ENCODE measurements at places on chromosomes 13 and 19.

- DNase-seq, result no peak
Measured at GRCh38 chr13:25253702-25254101, 33.6 kb downstream of the MTMR6 start.

GRCh38 chr19:30676990-30677679 is 305.0 kb downstream of the ZNF536 start:
- no peak for DNase-seq

- DNase-seq, result no peak
Measured at GRCh38 chr13:24270639-24271141, 38.7 kb upstream of the C1QTNF9 start.

DNA sequence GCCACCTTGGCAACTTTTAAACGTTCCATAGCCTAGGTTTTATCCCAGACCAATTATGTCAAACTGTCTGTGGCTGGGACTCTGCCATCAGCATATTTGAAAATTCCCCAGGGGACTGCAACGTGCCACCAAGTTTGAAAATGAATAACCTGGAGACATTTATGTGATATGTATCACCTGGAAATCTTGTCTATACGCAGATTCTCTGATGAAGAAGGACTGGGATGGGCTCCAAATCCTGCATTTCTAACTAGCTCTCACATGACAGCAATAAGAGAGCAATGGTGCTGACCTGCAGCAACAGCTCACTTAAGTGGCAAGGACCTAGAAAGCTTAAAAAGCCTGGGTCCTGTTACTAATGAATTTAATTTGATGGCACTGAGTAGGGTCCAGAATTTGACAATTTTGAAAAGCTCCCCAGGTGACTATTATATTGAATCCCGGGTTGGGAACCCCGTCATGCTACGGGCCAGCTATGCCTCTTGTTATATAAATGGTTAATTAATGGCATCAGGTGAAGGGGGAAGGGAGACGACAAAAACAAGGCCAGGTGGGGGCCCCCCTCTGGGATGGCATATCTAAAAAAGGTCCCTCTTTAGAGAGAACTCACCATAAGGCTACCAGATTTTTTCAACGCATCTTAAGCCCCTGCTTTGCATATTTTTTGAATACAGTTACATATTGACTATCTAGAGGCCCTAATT is 213.7 kb downstream of the ZIC5 start:
- DNase-seq, result no peak

GRCh38 chr19:5231857-5232678 is 108.5 kb downstream of the PTPRS start:
- DNase-seq, result no peak

All from stimulated activated CD8-positive, alpha-beta memory T cell treated with anti-CD3 and anti-CD28 coated beads, Interleukin-2, amount 100 ng/mL, for 48 hours (primary cell).